ENCODE measurements at places on chromosomes 5 and 9.

DNA sequence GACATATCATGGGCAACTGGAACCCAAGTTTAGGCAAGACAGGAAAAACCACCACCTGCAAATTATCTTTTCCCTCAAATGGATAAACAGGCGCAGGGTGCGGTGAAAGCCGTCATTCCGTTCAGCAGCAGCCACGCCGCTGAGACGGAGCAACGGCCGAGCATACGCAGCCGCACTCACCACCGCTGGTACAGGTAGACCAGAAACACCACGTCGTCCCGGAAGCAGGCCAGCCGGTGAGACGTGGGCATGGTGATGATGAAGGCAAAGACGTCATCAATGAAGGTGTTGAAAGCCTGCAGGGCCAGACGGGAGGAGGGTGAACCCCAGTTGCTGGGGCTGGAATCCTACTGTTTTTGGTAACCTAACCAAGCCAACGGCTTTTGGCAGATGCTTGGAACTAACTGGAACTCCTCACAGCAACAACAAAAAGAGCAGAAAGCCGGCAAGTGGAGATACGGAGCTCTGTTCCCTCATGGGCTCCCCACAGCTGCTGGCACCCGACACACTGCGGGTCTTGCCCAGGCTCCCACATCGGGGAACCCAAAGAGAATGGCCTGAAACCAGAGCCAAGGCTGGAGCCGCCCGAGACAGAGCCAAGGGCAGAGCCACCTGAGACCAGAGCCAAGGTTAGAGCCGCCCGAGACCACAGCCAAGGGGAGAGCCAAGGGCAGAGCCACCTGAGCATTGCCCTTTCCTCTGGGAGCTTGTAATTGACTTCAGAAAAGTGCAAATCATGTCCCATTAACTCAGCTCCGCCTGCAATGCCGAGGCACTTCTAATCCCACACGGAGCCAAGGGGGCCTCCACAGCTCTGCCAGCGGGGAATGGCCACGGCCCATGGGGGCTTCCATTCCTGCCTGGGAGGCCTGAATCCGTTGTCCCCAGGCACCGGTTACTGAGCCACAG lies 24.2 kb downstream of the CLPTM1L start:
- DNase-seq = no peak

- DNase-seq = no peak
Measured at GRCh38 chr9:33453286-33453860, 6.0 kb upstream of the AQP3 start.

DNA sequence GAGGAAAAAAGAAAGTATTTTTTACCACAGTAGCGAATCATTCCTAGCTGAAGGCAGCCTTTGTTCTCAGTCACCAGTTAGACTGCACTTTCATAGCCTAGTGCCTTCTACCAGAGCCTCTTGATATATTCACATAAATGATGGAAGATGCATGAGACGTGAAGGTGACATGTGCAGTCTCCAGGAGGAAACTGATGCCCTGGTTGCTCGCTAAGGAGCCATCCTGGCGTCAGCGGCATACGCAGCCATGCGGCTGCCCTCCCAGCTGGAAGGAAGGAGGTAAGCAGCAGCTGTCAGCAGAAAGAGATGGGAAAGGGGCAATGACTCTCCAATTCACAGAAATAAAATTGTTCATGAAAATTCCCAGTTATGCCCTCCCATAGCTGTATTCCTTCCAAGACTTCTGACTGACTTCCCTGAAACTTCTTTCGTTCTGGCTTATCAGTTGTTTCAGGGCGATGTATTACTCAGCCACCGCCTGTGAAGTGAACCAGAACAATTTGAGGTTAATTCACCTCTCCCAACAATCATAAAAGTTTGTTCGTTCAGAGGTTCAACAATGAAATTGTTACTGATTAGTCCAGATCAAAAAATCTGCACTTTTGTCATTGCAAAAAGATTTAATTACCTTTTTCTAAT lies 331.2 kb downstream of the NR2F1-AS1 start:
- DNase-seq = no peak

- no peak for DNase-seq
Measured at GRCh38 chr5:91025449-91025848, 357.7 kb downstream of the ARRDC3 start.

DNA sequence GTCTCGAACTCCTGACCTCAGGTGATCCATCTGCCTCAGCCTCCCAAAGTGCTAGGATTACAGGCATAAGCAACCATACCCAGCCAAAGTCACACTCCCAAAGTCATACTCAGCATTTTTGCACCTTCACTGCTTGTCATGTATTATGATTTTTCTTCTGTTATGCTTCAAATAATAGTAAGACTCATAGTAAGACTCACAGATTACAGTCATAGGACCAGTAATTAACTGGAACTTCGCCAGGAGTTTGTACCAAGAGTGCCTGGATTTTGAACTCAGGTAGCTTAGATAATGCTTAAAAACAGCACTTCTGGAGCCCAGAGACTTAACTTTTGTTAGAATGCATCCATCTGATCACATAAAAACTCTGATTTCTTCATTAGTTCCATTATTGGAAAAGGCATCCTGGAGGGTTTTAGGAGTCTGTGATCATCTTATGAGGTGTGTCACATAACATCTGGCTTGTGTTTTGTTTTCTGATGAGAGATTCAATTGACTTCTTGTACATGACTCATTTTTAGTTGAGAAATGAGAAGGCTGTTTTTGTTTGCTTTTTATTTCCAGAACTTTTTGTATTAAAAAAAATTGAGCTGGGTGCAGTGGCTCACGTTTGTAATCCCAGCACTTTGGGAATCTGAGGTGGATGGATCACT lies 131.5 kb downstream of the ADAMTS19 start:
- no peak for DNase-seq

DNA sequence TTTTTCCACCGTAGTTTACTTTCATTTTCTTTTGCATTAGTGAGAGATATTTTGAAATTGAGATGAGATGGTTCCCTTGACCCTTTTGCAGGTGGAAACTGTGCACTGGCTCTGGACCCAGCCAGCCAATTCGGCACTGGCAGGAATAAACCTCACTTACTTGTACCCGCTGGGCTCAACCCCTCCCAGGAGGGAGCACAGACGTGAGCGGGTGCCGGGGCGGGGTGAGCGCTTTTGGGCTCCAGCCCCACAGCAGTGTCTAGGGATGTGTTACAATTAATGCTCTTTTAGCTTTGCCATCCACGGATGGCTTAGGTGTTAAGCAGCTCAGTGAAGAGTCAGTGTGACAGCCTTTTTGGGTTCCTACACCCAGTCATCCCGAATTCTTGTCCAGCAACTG lies 766.1 kb upstream of the CHD1 start:
- no peak for DNase-seq

- no peak for DNase-seq
Measured at GRCh38 chr9:36128349-36128748, 8.2 kb upstream of the GLIPR2 start.

DNA sequence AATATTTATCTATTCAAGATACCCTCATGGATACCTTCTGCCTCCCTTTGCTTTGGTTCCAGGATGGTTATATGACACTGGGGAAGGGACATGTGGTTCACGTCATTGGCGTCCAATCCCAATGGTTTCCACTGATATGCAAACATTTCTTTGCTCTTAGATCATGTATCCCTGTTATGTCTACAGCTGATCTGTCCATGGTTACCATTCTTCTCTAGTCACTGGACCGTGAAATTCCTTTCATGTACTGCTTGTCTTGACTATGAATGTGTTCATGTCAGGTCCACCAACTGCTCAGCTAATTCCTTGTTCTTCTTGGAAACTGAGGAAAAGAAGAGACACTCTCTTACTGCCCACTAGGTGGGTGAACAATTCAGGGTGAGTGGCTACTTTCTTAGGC lies 391.1 kb upstream of the ZNF608 start:
- DNase-seq = no peak

- no peak for DNase-seq
Measured at GRCh38 chr5:55904152-55904551, 53.0 kb downstream of the IL31RA start.

- DNase-seq = no peak
Measured at GRCh38 chr5:87653242-87653641, 240.5 kb upstream of the CCNH start.

DNA sequence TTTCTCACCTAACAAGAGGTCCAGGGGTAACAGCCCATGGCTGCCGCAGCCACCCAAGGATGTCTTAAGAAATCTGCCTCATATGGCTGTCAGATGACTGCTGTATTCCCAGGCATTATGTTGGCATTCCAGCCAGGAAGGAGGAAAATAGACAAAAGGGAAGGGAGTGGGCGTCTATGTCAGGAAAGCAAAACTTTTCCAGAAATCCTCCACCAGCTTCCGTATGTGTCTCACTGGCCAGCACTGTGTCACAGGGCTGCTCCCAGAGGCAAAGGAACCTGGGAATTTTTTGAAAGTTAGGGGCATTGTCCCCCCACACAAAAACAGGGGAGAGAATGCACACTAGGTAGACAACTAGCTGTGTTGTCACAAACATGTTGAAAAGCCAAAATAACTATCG lies 7.3 kb downstream of the BHMT2 start:
- no peak for DNase-seq

- no peak for DNase-seq
Measured at GRCh38 chr5:133807348-133807747, 161.1 kb downstream of the C5orf15 start.

DNA sequence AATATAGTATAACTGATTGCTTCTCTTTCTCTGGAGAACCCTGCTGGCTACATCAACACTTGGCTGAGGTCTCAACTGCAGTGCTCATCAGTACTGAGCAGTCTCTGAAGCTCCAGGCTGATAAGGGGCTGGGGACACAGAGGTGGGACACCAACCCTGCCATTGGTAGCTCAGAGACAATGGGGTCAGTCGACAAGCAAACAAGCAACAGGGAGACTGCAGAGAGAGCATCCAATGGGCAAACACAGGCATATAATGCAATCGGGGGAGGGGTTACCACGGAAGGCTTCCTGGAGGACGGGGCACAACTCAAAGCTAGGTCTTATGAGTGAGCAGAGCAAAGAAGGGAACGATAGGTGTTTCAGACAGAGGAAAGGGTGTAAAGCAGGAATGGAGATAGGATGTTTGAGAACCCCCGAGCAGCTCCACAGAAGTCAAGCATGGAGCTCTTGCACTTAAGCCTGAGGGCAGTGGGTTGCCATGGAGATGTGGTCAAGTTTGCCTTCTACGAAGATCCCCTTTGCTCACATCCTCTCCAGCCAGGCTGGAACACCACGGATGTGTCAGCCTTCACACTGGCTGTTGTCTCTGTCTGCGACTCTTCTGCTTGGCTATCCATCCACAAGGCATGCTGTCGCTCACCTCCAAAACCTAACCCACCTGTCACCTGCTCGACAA lies 21.5 kb upstream of the AKNA start:
- DNase-seq = no peak

GRCh38 chr5:37834542-37835379 lies 5.1 kb downstream of the GDNF start:
- DNase-seq = no peak

GRCh38 chr5:176174345-176175025 lies 63.7 kb upstream of the SIMC1 start:
- no peak for DNase-seq

DNA sequence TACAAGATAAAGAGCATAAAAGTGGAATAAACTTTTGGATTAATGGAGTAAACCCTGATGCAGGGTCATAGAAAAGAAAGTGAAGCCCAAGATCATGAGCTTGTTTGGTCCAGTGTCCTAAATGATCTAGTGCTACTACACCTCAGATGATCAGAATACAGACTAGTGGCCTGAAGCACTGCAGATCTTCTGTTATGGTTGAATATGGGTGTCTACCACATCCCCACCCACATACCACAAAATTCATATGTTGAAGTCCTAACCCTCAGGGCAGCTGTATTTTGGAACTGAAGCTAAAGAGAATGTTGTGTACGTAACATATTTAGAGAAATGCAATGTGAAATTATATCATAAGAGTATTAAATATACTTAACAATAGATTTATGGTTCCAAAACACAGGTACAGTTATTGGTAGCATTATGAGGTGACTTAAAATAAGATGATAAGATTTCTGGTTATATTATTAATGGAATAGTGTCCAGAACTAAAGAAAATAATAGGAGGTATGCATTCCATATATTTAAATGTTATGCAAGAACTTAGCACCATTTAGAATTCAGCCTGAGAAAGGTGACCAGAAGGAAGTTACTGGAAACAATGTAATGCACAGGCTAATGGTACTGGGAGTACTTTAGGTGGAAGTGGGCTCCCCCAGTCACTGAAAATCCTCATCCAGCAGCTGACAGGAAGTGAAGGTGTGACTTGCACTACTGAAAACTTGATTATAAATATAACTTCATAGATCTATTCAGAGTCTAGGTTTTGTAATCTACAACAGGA lies 1155.1 kb downstream of the TAF11L14 start:
- DNase-seq = no peak

- DNase-seq = no peak
Measured at GRCh38 chr5:122690266-122690665, 84.6 kb upstream of the SNX2 start.

Data from activated CD4-positive, alpha-beta T cell treated with anti-CD3 and anti-CD28 coated beads, Interleukin-2, amount 50 U/mL, for 4 hours (primary cell).